EH (cell line): ENCODE measurements at places on chromosomes 3 and 15.

GRCh38 chr3:111971533-111972130, 7.2 kb upstream of the ABHD10 start:
- no peak for DNase-seq

DNA sequence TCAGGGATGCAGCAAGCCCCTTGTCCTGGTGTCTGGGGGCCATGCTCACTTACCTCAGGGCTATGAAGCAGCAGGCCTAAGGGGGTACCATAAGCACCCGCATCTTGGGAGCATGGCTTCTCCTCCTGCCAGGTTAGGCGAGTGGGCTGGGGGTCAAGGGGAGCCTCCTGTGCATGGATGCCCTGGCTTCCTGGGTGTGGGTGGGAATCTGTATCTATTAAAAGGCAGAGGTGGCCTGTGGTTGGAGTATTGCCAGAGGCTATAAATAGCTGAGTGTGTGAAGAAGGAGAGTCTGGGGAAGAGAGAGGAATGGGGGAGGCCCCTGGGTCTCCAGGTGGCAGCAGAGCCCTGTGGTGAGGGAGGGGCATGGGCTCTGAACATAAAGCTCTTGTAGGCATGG, 19.5 kb downstream of the ACVR2B start:
- peak; percentile 19 for DNase-seq

DNA sequence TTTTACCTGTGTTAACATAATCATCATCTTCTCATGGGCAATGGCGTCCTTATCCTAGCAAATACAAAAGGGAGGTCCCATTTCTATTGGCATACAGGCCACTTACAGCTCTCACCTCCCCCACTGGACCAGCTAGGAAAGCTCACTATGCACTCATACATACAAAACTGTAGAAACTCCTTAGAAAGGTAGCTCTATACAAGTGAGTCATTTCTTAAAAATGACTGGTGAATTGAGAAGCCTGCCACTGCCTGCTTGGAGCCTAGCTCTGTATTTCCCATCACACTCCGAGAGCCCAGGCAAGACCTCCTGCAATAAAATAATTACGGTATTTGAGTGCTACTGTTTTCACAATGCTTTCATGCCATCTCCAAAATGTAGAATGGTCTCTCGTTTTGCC, 321.8 kb downstream of the ULK4 start:
- DNase-seq: no peak

GRCh38 chr3:45626096-45626887, 31.7 kb downstream of the LIMD1 start:
- DNase-seq: no peak

DNA sequence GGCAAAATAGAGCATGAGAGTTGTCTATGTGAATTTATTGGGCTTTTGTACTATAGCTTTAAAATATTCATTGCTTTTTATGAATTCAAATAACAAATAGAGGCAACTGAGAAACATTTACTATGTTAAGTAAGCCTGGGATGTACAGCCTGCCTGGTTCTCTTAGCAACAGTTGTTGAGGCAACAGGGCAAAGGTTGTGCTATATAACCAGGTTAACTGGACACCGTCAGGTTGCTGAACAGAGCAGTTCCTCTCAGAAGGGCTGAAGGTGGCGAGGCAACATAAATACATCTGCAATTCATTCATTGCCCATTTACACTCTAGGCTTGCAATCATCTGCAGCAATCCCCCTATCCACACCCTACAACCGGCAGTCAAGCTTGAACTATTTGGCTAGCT, 78.2 kb downstream of the GTF2E1 start:
- DNase-seq: no peak

DNA sequence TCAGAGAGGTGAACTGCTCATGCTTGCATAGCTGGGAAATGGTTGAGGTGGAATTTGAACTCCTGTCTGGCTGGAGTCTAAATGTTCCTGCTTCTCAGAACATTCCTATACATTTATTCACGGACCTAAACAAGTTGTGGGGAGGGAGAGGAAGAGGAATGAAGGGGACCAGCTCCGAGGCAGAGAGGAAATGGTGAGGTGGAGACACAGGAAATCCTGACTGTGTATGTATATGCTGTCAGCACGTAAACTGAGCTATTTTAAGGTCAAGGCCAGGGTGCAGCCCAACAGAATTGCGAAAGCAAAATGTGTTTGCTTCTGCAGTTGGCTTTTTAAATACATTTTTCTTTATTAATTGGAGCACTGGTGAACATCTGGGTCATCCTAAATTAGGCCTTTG, 74.1 kb upstream of the POMGNT2 start:
- DNase-seq: peak; percentile 95

GRCh38 chr3:104510131-104510849, 856.4 kb upstream of the ALCAM start:
- DNase-seq: peak; percentile 58

DNA sequence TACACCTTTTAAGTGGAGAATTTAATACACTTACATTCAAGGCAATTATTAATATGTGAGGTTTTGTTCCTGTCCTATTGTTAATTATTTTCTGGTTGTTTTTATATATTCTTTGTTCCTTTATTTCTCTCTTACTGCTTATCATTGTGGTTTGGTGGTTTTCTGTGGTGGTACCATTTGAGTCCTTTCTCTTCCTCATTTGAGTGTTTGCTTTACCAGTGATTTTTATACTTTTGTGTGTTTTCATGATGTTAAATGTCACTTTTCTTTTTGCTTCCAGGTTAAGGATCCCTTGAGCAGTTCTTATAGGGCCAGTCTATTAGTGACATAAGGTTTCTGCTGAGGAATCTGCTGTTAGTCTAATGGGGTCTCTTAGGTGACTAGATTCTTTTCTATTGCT, 116.5 kb downstream of the LRRK1 start:
- DNase-seq: no peak

DNA sequence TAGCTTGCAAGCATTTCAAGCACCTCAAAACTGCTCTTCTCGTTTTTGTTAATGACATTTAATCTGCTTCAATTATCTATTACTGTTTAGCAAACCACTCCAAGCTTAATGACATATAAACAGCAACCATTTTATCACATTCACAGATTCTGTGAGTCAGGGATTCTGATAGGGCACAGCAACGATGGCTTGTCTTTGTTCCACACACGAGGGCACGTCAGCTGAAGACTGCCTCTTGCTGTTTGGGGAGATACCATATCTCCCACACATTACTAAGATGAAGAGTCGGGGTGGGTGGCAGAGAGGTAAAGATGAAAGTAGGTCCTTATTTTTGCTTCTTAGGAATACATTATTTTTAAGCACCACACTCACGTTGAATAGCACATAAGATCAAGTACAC, 19.3 kb downstream of the CPOX start:
- DNase-seq: no peak

- no peak for DNase-seq
These were observed 6.5 kb downstream of the PBRM1 start for GRCh38 chr3:52679199-52679538.

DNA sequence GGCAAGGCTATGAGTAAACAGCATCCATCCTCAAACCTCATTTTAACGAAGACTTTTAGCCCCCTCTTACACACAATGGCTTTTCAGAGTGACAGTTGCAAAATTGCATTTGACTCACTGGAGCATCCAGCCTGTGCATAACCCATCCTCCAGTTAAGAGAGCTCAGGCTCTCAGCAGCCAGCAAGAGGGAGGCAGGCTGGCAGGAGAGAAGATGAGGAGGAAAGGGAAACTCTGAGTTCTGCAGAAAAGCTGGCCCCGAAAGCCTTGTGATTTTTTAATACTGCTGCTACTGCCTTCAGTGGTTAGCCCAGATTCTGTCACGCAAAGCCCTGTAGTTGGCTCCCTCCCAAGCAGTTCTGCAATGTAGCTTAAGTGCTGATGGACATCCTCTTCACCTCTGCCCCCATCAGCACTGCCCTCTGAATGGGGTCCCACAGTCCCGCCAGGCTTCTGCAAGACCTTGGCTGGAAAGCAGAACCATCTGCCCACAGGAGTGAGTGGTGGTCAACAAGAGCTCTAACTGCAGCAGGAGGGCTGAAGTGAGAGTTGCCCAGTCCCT, 371.3 kb downstream of the EPHB1 start:
- no peak for DNase-seq

- no peak for DNase-seq
These were observed 28.0 kb upstream of the ATP10A start for GRCh38 chr15:25891081-25891480.

- DNase-seq: no peak
These were observed 182.0 kb upstream of the WNT5A start for GRCh38 chr3:55669133-55669532.

DNA sequence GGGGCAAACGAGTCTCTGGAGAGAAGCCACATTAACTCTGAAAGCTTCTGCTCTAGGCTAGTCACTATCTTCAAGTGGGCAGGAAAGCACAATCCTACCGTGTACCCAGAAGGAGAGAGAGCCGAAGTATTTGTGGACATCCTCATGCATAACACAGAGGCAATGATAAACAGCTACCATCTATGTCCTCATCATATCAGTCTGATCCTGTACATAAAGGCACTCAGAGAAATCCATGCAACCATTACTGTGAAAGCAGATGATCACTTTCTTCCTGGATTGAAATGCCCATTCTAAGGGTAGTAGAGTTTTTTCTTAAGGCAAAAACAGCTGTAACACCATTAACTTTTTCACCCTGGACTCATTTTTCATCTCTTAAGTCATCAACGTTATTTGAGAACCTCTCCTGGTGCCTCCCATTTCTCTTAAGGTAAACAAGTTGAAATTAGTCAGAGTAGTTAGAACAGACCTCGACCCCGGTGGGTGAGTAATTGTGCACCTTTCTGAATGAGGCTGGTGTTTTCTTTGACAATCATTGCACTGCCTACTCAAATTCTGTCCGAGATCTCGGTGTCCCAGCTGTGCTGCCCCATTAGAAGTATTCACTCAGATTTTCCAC, 327.4 kb downstream of the SHQ1 start:
- DNase-seq: peak; percentile 44
